Endothelial cell of umbilical vein (primary cell): ENCODE measurements at places on chromosomes 13 and 19.
A peak's percentile ranks its signal among the peaks of the same experiment; 100 is the strongest.

- no peak for DNase-seq
Observed at GRCh38 chr19:18401580-18402112, 4.2 kb upstream of the LRRC25 start.

GRCh38 chr19:28710278-28710677 is 502.7 kb downstream of the UQCRFS1 start:
- DNase-seq = peak; percentile 54

DNA sequence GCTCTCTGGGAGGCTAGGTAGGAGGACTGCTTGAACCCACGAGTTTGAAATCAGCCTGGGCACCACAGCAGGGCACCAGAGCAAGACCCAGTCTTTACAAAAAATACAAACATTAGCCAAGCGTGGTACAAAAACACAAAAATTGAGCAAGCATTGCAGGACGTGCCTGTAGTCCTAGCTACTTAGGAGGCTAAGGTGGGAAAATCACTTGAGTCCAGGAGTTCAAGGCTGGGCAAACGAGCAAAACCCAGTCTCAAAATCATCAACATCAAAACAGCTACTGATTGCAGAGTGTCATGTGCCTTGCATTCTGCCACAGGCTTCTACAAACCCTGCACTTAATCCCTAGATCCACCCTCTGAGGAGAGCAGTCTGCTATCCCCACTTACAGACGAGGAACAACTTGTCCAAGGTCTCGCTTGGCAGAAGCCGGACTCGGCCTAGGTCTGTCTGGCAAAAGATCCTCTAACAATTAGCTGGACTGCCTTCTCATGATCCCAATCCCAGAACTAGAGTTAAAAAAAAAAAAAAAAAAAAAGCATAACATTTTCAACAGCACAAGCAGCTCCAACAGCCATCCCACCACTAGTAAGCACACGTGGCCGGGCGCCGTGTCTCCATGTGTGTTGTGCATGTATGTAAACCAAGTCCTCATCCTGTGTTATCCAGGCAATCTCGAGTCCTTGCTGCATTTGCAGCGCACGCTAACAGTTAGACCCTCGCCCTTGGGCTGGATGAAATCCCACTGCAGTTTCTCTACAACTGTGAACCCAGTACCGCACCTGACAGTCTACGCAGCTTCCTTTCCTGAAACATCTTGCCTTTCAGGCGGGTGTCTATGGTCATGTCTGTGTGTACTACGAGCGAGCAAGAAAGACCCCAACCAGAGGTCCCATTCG is 2.0 kb downstream of the PPP6R1 start:
- no peak for DNase-seq

DNA sequence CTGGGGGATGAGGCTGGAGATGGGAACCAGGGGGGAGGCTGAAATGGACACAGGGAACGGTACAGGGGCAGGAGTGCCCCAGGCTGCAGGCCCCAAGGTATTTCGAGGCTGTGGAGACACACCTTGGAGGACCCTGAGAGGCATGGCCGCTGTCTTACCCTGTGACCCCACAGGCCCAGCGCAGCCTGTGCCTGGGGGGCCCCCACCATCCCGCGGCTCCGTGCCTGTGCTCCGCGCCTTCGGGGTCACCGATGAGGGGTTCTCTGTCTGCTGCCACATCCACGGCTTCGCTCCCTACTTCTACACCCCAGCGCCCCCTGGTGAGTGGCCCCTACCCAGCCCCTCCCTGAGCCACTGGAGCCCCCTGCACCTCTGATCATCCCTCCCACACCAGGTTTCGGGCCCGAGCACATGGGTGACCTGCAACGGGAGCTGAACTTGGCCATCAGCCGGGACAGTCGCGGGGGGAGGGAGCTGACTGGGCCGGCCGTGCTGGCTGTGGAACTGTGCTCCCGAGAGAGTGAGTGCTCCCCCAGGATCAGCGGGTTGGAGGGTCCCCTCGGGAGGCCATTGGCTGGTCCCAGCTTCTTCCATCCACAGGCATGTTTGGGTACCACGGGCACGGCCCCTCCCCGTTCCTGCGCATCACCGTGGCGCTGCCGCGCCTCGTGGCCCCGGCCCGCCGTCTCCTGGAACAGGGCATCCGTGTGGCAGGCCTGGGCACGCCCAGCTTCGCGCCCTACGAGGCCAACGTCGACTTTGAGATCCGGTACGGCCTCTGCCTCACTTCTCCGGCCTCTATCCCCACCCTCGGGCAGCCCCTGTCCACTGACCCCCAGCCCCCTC is 16.9 kb upstream of the SPIB start:
- no peak for DNase-seq

- peak; percentile 1 for DNase-seq
Observed at GRCh38 chr19:30227012-30227621, 145.1 kb upstream of the ZNF536 start.

DNA sequence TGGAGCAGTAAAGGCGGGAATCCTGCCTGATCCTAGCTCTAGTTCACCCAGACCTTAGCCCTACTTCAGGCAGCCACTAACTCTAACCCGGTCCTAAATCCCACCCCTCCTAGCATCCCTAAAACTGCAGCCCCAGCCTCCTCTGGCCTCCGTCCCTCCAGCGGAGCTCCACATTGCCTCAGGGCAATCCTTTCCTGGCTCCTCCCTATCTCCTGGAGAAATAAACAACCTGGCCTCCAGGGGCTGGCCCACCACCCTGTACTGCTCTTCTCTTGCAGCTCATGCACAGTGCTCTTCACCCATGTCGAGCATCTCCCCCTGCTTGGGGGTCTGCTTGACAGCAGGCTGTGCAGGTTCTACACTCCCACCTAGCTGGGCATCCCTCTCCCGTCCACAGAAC is 6.7 kb downstream of the POU2F2 start:
- DNase-seq = no peak

DNA sequence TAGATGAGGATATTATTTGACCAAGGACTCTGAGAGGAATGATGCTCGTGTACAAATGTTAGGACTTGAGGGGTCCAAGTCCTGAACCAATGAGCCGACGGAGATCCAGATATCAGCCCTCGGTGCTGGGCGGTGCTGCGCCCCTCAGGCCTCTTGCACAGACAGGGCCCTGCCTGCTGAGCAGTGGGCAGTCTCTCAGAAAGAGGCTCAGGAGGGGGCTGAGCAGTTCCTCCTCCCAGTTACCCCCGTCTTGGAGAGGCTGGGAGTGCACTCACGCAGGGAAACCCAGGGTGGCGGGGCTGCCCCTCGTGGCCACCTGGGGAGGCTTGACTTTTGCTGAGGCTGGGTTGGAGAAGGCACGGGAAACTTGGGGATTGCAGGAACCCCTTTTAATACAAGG is 18.4 kb downstream of the TEX29 start:
- no peak for DNase-seq

DNA sequence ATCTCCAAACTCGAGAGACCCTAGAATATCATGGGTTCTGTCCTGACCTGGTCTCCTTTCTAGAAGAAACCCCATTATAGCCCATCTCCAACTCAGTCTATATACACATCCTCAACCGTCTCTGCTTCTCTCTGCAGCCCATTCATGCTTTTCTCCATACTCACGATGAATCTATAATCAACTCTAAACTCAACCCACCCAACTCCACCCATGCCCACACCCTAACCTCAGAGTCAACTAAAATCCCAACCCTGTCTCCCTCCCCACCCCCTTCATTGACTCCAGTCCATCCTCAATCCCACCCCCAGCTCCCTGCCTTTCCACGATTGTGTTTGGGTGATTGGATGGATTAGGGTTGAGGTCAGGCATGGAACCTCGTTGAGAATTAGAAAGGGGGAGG is 1.8 kb downstream of the SBK3 start:
- no peak for DNase-seq

DNA sequence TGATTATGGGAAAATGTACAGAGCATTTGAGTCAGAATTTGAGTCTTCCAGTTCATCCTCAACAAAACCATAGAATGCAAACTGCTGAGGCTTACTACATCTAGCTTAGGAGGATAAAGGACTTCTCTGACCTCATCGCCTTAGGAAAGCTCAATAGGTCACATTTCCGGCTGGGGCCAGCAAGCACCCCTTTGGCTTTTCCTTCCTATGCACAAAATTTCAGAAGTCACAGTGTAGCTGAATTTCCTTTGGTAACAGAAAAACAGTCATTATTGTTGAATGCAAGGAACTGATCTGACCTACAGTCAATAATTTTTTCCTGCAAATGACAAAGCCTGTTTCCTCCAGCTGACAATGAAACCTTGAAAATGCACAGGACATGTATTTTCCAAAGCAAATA is 32.8 kb upstream of the LRCH1 start:
- peak; percentile 76 for DNase-seq

GRCh38 chr19:58519087-58519354 is 589 bp downstream of the ZBTB45 start:
- peak; percentile 80 for DNase-seq

GRCh38 chr13:92681239-92681638 is 545.4 kb upstream of the GPC6 start:
- no peak for DNase-seq

GRCh38 chr13:49791315-49791710 is 1.2 kb downstream of the KPNA3 start:
- DNase-seq = peak; percentile 58

DNA sequence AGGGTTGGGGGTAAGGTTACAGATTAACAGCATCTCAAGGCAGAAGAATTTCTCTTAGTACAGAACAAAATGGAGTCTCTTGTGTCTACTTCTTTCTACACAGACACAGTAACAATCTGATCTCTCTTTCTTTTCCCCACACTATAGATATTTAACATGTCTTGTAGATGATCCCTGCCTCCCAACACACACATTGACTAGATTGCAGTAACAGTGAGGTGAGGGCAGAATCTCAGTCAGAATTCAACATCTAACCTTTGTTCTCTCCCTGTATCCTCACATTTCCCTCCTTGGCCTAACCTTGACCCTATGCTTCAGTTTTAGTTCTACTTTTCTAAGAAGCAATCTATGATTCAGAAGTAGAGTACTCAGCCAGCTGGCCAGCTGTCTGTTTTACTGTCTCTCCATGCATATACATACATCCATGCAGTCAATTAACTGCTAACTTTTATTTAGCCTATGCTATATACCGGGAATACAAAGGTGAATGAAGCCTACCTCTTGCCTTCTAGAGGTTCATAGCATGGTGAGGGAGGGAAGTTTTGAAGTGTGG is 18.1 kb downstream of the DNAJC15 start:
- no peak for DNase-seq

GRCh38 chr13:72259528-72259927 is 392.5 kb upstream of the DACH1 start:
- DNase-seq = no peak

GRCh38 chr13:51625555-51626345 is 41.5 kb downstream of the WDFY2 start:
- peak; percentile 27 for DNase-seq

DNA sequence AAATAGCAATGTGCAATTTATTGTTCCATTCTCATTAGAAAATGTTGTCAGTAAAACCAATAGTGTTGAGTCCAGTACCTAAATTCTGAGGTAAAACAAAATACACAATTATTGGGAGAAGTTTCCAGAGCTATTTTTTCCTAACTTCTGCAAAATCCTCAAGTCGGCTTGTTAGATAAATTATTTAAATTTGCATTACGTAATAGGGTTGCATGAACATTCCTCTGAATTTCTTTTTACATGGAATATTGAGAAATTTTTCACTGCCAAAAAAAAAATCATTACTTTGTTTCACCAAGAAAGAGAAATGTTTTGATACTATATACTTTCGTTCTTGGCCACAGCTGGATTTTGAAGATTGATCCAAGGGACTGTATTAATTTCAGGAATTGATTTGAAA is 1.5 kb downstream of the ZNF507 start:
- no peak for DNase-seq

- peak; percentile 51 for DNase-seq
Observed at GRCh38 chr19:42284066-42284501, 15.0 kb downstream of the CIC start.

GRCh38 chr19:13840305-13841085 is 36.4 kb upstream of the NANOS3 start:
- DNase-seq = peak; percentile 47

- no peak for DNase-seq
Observed at GRCh38 chr19:57566396-57567265, 7.0 kb upstream of the ZNF550 start.

GRCh38 chr19:18017275-18018083 is 9.5 kb downstream of the ARRDC2 start:
- peak; percentile 79 for DNase-seq

DNA sequence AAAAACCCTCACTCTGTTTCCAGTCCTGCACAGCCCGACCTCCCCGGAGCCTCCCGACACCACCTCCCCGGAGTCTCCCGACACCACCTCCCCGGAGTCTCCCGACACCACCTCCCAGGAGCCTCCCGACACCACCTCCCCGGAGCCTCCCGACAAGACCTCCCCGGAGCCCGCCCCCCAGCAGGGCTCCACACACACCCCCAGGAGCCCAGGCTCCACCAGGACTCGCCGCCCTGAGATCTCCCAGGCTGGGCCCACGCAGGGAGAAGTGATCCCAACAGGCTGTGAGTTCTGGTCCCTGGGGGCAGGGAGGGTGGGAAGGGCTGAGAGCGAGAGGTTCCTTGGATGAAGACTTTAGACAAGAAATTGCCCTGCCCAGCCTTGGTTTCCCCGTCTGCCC is 5.4 kb downstream of the MADCAM1 start:
- no peak for DNase-seq

GRCh38 chr13:99033814-99034213 is 56.0 kb upstream of the DOCK9 start:
- peak; percentile 59 for DNase-seq

- DNase-seq = no peak
Observed at GRCh38 chr19:33476151-33476707, 45.4 kb downstream of the PEPD start.

GRCh38 chr19:10846500-10847202 is 1.6 kb upstream of the C19orf38 start:
- DNase-seq = no peak

DNA sequence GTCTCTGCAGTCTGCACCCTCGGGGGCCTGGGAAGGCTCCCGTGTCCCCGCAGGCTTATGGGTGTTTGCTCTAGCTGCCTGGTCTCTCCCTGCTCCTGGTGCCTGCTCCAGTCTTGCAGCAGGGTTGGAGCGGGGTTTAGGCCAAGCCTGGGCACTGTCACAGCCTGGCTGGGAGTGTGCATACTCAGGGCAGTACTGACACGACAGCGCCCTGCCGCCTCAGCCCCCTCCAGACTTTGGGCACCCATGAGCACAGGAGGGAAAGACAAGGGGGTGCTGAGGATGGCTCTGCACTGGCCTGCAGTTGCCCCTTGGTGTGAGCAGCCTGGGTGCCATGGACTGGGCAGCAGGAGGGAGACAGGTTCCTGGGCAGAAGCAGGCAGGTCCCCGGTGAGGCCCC is 35.7 kb downstream of the CEP89 start:
- DNase-seq = no peak

DNA sequence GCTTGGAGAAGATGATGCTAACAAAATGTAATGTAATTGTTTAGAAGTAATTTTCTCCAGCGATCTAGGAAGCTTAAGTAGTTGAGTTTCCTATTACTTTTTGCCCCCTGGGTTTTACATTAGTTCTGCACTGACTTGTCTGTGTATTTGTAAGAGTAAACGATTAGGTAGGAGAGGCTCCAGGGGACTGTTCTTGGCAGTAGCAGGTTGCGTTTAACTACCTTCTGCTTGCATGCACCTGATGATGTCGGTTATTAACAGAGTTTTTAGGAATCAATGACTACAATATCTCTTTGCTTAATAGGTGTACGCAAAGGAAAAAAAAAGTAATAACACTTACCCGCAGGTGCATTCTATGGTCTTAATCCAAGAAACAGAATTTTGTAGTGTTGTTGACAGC is 18.3 kb upstream of the UGGT2 start:
- DNase-seq = no peak

GRCh38 chr19:33306853-33307792 is 4.8 kb upstream of the CEBPA start:
- no peak for DNase-seq

GRCh38 chr13:105089858-105090643 is 1445.4 kb downstream of the EFNB2 start:
- peak; percentile 4 for DNase-seq
